ENCODE measurements at places on chromosomes 7 and 10.

DNA sequence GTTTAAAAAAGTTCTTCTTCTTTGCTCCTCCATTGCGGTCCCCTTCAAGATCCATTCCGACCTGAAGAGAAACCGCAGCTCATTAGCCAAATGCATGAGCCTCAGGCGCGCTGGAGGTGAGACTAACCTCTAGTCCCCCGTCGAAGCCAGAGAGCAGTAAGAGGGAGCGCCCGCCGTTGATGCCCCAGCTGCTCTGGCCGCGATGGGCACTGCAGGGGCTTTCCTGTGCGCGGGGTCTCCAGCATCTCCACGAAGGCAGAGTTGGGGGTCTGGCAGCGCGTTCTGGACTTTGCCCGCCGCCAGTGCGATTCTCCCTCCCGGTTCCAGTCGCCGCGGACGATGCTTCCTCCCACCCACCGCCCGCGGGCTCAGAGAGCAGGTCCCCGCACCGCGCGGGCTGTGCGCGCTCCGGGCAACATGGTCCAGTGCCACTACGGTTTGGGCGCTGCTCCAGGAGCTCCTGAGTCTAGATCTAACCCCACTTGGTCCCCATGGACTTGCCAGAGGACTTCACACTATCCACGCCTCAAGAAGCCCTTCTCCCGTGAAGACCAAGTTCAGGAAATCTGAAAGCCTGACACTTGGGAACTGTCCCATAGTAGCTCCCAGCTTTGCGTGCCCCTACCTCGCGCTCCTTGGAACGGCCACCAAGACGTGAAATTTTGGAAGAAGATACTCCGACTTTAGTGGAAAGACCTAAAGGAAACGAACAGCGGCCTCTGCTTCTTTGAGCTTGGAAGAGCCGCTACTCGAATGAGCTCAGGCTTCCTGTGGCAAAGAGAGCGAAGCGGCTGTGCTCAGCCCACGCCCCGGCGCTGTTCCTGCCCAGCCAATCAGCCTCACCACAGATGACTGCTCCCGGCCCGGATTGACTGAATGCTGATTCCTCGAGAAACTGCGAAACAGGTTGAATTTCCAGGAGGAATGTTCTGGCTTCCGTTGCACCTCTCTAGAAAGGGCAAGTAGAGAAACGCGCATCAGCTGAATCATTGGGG lies at the start of gene ABCB1:
ABCB1 (minus strand) TSS at position 755 of the 995 bp plus-strand sequence; CDS start at position 55, 700 bp downstream.
- peak; percentile 35 for DNase-seq

GRCh38 chr10:28571265-28571664 lies 38.3 kb downstream of the WAC start:
- no peak for DNase-seq

DNA sequence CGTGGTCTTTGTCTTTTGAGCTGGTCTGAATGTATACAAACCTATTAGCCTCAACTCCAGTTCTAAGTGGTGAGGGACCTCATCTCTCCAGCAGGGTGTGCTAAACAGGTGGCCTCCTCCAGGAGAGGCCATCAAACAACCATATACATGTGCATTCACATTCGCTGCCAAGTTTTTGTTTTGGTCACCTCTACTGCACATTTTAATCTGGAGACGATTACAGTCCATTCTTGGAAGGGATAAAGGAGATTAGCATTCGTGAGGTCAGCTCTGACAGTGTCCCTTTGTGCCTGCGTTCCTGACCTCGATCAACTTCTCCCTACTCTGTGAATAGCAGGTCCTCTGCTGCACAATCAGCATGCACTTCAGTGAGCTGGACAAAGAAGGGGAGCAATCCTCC lies 60.8 kb downstream of the RHOBTB1 start:
- no peak for DNase-seq

GRCh38 chr10:108582387-108582786 lies 1340.9 kb downstream of the XPNPEP1 start:
- DNase-seq, result no peak

DNA sequence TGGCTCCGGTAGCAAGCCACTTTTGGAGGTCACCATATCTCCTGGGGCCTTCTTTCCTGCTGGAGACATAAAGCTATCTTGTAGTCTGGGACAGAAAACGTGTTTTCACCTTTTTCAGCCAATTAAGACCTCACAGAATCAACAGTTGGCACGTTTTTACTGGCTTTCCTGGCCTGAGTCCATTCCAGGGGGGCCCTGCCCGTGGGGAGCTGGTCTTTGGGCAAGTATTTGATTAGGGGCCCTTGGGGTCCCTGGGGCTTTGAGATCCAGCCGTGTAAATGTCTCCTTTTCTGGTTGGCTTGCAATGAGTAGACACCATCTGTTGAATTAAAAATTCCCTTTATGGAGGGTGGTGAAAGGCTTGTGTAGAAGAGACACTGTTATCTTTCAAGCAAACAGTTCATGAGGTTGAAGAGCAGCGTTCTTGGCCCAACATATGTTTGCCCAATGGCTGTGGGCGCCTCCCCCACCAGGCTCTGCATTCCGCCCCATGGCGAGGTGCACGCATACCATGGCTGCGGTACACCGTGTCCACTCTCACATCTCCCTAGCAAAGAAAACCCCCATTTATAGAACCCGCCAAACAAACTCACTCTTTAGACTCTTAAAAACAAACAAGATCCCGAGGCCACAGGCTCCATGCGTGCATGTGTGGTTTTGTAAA lies 593.2 kb downstream of the LRMDA start:
- no peak for DNase-seq

GRCh38 chr10:59517341-59517899 lies 155.1 kb upstream of the FAM13C start:
- DNase-seq, result no peak

DNA sequence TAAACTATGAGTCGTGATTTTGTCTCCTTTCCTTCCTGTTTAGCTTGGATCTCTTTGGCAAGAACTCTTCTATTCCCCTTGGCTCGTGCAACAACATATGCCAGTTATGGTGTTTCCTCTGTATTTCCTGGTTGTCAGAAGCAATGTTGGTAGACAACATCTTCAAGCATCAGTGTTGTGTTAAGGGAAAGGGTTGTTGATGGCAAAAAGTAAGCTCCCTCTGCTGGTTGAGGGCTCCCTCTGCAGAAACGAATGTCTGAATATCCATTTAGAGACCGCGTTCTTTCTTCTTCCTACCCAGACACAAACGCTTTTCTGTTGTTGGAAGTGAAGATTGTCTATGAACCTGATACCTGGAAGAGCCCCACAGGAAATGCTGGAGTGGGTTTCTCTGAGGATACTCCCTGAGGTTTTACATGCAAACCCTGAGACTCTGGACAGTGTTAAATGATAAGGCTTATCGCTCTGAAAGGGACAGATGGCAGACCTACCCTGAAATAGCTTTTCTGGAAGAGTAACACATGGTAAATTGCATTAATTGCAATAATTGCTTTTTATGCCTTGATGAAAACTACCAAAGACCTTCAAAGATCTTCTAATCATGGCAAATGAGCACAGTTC lies 23.5 kb upstream of the C1QL3 start:
- DNase-seq, result no peak

GRCh38 chr7:916291-916941 lies 38.1 kb downstream of the ADAP1 start:
- DNase-seq, result no peak

- DNase-seq, result no peak
Measured at GRCh38 chr7:28813243-28813962, 144.7 kb downstream of the TRIL start.

DNA sequence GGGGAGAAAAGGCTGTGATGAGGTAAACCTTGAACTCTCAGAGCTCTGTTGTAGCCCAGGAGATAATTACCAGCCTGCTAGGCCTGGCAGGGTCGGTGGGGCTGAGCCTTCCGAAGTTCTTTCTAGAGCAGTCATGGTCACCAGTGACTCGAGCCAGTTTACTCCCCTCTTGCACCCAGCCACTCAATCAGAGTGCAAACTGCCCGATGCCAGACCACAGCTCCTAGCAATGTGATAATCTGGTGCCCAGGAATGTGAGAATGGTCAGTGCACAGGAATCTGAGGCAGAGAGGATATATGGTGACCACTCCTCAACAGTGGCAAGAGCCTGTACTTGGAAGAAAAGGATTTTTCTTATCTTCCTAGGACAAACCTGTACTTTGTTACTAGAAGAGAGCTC lies 46.4 kb upstream of the KMT2E start:
- DNase-seq, result no peak

DNA sequence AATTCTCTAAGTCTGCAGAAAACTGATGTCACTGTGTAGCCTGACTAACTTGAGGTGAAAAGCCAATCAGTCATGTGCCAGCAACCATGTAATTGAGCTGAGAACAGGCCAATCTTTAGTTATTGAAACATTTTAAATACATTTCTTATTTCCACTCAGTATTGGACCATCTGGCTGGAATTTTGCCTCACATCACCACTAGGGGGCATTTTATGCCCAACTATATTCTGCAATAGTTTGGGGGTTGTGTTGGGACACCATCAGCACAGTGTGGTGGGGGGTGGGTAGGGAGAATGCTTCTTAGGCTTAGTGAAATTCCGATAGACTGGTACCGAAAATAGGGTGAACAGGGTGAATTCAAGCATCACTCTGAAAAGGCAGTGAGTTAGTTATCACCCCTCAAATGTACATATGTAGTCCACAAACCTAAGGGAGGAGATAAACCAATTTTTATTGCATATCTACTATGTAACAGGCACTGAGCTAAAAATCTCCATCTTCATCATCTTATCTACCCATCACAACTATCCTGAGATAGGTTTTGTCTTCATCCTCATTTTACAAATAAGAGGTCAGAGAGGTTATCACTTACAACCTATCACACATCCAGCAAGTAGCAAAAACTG lies 17.8 kb downstream of the NPSR1 start:
- DNase-seq, result no peak

DNA sequence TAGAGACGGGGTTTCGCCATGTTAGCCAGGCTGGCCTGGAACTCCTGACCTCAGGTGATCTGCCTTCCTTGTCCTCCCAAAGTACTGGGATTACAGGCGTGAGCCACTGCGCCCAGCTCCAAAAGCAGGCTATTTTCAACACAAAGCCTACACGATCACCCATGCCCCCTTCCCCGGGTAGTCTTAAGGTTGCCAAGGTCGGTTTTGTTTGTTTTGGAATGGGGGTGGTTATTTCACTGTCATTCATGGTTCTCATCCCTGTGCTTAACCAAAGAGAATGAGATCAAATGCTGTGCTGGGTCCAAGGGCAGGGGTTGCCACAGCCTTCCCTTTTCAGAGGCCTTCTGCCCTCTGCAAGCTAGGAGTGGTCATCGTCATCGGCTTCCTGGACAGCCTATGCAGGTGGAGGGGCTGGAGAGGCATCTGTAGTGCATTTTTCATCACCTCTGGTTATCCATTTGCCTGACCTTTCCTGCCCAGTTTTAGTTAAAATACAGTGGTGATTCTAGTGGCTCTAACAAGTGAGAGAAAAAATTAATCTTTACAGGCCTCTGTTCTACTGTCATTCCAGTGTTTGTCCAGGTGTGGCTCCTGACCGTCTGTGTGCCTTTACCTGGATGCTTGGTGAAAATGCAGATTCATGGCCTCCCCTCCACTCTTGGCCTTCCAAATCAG lies 11.4 kb downstream of the BLVRA start:
- no peak for DNase-seq

DNA sequence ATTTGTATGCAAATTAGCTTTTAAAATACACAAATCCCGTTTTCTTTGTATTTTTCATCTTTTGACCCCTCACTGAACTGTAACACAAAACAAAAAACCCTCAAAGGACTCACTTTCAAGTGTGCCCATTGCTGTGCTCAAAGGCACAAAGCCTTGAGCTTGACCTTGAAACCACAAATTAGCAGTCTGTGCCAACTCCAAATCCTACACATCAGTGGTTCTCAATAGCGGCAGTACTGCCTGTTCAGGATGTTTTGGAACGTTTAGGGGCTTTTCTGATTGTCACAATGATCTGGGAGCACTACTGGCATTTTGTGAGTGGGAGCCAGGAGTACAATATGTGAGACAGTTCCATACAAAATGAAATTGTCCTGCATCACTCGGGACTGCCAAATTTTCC lies 55.5 kb downstream of the KDM7A start:
- DNase-seq, result no peak

DNA sequence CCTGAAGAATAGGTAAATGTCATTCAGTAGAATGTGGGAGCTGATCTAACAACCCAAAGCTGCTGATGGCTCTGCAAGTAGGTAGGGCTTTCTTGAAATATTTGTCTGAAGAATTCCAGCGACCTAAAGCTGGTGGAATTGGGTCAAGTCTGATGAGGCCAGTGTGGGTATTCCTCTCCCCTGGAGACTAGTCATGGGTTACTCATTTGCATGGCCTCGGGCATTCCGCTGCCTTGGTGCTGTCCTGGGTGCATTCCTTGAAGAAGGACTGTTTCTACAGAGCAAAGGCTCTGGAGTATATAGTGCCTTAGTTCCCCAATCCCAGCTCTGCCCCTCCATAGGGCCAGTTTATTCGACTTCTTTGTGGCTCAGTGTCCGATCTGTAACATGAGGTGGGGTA lies 19.2 kb downstream of the PDK4 start:
- DNase-seq, result no peak

DNA sequence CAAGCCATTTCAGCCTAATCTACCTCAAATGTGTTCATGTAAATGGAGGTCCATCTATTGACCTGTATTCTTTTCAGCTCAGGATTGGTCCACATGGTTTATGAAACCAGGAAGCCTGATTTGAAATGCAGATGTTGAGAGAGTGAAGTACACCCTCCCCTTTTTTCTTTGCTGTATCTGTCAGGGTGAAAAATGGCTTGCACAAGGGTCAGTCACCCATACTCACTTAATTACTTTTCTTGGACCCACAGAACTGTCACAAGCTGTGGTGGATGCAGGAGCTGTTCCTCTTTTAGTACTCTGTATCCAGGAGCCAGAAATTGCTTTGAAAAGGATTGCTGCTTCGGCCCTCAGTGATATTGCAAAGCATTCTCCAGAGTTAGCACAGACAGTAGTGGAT lies 41.2 kb downstream of the SPAG6 start:
- DNase-seq, result no peak

DNA sequence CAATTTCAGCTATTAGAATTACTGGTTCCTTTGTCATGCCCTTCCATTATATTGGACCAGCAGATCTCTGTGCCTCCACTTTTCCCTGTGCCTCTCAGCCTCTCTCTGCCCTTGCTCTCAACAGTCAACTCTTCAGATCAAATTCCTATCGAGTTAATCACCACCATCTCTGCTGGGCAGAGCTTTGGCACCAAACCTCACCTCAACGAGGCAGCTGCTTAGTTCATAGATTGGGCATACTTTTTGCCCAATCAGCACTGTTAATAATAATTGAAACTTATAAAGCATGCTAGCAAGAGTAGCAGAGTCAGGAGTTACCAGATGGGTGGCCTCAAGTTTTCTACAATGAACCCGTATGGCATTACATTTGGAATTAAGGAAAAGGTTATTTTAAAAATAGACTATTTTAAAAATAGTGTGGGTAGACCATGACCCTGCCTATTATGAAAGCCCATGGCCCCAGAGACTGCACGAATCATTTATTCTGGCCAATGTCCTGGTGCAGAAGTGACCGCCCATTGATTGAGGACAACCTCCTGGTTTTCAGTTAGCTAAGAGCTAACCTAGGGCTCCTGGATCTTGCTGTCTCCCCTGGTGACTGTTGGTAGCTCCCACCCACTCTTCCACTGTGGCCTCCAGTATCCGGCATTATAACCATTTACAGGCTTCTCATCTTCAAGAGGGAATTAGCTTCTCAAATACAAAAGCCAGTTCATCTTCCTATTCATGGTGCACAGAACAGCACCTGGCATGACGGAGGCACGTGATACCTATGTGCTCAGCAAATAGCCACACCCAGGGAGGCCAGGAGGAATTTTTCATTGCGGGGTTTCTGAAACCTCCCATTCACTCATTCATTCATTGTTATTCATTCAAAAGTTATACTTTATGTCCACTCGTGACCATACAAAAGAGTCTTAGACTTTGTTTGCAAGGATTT lies 265.4 kb downstream of the INHBA start:
- DNase-seq, result no peak
